ENCODE measurements at places on chromosomes 7 and 10.

DNA sequence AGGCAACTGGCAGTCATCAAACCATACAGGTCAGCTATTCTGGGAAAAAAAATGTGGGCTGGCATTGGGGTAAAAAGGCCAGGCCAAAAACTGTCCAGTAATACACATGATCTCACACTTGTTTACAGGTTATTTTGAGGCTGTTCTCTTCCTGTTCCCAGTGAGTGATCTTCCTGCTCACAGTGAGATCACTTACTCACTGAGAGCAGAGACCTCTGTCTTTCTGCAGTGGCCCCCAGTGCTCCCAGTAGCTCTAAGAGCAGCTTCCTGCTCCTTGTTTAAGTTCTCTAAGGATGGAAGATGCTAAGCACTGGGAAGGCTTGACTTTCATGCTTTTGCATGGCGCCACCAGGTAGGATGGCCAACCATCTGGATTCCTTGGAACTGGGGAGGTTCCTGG is 93.5 kb upstream of the KIAA1217 start:
- no peak for DNase-seq

GRCh38 chr7:25707768-25708620 is 444.0 kb upstream of the NFE2L3 start:
- DNase-seq = no peak

DNA sequence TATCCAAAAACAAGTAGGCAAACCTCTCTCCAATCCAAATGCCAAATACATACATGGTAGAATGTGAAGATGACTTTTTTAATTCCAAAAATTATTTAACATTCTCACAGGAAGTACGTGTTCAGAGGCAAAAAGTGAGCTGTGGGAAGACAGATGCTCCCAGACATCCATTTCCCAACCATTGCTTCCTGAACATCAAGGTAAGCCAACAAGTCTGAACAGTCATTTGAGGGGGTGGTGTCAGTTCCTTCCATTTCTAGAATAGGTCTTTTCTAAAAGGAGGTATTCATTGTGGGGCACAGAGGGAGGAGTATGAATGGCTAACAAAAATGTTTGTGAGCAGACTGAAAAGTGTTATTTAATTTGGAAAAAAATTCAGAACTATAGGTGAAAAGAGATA is 49.1 kb downstream of the OSBPL3 start:
- DNase-seq = no peak

GRCh38 chr7:17033245-17033644 is 151.5 kb upstream of the AGR3 start:
- DNase-seq = no peak

- no peak for DNase-seq
Observed at GRCh38 chr7:53596230-53596629, 560.8 kb downstream of the POM121L12 start.

- no peak for DNase-seq
Observed at GRCh38 chr10:98150544-98150943, 16.1 kb downstream of the R3HCC1L start.

DNA sequence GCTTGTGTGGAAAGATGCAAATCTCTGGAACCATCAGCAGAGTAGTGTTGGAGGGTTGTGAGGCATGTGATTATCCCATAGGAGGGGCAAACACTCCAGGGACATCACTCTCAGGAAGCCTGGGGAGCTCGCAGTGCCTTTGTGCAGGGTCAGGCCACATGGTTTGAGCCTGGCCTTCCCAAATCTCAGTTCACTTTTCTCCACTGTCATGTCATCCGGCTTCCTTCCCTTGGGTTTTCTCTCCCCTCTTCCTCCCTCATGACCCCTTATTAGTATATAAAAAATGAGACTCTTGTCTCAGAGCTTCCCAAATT is 20.4 kb downstream of the TSPAN14 start:
- peak; percentile 20 for DNase-seq

- no peak for DNase-seq
Observed at GRCh38 chr10:78540355-78541076, 506.9 kb downstream of the RPS24 start.

GRCh38 chr7:132782777-132783640 is 206.7 kb upstream of the PLXNA4 start:
- DNase-seq = no peak

- DNase-seq = no peak
Observed at GRCh38 chr7:105764506-105764905, 111.9 kb downstream of the ATXN7L1 start.

DNA sequence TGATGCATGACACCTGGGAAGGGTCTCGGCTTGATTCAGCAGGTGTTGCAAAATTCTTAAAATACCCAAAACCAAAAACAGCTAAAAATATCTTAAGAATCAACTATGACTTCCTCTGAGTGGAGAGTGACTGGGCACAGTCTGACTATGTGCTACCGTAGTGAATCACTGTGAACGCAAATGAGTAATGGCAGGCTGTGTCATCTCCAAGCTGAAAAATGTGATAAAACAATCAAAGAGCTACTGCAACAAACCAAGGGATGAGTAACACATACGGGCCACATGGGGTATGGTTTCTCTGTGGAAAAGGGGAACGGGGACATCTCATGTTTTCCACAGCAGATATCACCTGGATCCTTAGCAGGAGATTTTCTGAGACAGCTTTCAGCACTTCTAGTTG is 127.5 kb downstream of the ABCA13 start:
- DNase-seq = no peak

- DNase-seq = no peak
Observed at GRCh38 chr7:7156663-7157062, 25.7 kb upstream of the C1GALT1 start.

- no peak for DNase-seq
Observed at GRCh38 chr10:133237241-133237587, 441 bp upstream of the VENTX start.

GRCh38 chr7:22485189-22485588 is 14.8 kb downstream of the STEAP1B start:
- no peak for DNase-seq

GRCh38 chr10:26944261-26944882 is 83.6 kb upstream of the ABI1 start:
- no peak for DNase-seq

GRCh38 chr7:76346097-76346496 is 12.7 kb downstream of the YWHAG start:
- no peak for DNase-seq

- DNase-seq = no peak
Observed at GRCh38 chr10:91521439-91521838, 111.3 kb downstream of the HECTD2 start.

- DNase-seq = no peak
Observed at GRCh38 chr7:51679358-51679757, 362.7 kb upstream of the COBL start.

- no peak for DNase-seq
Observed at GRCh38 chr10:122815458-122815857, 30.2 kb downstream of the CUZD1 start.

DNA sequence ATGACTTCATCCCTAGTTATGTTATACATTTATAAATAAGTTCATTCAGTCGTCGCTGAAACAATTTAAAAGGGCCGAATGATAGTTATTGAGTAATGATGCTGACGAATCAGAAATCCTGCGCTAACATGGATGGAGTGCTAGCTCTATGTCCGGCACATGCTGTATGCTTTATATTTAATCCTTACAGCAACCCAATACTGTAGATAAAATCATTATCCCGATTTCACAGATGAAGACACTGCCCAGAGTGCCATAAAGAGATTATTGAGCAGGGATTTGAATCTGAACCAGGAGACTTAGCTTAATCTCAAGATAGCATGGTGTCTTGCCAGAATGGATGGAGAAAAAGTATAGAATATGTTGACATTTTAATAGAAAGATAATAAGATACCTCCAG is 1.1 kb upstream of the ICA1 start:
- DNase-seq = no peak

DNA sequence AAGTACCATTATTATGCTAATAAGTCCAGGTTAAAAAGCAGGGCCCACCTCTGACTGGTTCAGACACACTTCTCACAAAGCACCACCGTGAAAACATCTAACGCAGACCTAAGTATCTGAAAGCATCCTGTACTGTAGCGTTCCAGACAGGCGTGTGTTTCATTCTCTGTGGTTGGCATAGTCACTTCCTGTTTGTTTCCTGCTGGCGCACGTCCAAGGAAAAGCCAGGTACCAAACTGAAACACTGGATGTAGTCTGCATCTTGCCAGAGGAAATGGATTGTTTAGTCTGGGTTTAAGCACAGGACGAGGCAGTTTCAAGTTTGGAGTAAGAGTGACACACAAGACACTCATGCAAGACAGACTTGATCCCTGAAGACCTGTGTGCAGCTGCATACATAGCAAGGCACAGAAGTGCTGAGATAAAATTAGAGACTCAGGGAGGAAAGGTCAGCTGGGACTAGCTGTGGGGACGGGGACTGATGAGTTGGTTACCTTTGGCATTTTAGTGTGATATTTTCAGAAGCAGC is 23.3 kb downstream of the BPGM start:
- DNase-seq = no peak

- no peak for DNase-seq
Observed at GRCh38 chr7:129865925-129866201, 86.9 kb downstream of the UBE2H start.

GRCh38 chr7:84847790-84848189 is 339.1 kb downstream of the SEMA3D start:
- no peak for DNase-seq

DNA sequence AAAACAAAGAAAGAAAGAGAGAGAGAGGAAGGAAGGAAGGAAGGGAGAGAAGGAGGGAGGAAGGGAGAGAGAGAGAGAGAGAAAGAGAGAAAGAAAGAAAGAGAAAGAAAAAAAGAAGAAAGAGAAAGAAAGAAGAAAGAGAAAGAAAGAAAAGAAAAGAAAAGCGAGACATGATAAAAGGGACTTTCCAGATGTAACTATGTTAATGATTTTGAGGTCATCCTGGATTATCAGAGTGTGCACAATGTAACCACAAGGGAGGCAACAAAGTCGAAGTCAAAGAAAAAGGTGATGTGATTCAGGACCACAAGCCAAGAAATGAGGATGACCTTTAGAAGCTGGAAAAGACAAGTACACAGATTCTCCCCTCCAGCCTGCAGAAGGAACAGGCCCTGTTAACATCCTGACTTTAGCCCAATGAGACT is 48.9 kb upstream of the PAX2 start:
- no peak for DNase-seq

Data from mesenteric fat pad (tissue), 1 donor.